ENCODE measurements at places on chromosomes 1 and 21. TPM values are rescaled to one million over a fixed set of nuclear protein-coding genes. Genes with fewer than 3 reads are reported as not detected.

- peak; percentile 63 for DNase-seq
These were observed 25.3 kb upstream of the SDC3 start for GRCh38 chr1:30933874-30934252.

- peak; percentile 76 for DNase-seq
These were observed 142.3 kb upstream of the EDN2 start for GRCh38 chr1:41626616-41627375.

DNA sequence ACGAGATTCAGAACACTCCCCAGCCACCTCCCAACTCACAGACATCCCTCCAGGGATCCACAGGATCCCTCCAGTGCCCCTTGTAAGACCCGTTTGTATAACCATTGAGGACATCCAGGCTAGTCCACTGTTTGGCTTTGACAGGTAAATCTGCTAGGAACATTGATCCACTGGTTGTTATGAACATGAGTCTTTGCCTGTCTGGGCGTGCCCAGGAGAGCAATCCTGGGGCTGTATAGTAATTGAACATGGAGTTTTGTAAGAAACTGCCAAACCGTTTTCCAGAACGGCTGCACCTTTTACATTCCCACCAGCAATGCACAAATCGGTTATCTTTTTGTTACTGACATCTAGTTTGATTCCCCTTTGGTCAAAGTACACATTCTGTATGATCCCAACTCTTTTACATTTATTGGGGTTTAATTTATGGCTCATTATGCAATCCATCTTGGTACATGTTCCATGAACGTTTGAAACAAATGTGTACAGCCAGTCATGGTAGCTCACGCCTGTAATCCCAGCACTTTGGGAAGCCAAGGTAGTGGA lies 88.7 kb downstream of the WDR4 start:
- DNase-seq, result no peak

GRCh38 chr1:14980621-14981218 lies 172.8 kb upstream of the TMEM51 start:
- peak; percentile 53 for DNase-seq

GRCh38 chr1:49199564-49199963 lies 422.9 kb upstream of the BEND5 start:
- no peak for DNase-seq

GRCh38 chr1:72000809-72001208 lies 281.5 kb downstream of the NEGR1 start:
- no peak for DNase-seq

GRCh38 chr1:178541379-178541778 lies 28.5 kb downstream of the TEX35 start:
- no peak for DNase-seq

- peak; percentile 83 for DNase-seq
These were observed 14.0 kb upstream of the TBX15 start for GRCh38 chr1:119002028-119002686.

DNA sequence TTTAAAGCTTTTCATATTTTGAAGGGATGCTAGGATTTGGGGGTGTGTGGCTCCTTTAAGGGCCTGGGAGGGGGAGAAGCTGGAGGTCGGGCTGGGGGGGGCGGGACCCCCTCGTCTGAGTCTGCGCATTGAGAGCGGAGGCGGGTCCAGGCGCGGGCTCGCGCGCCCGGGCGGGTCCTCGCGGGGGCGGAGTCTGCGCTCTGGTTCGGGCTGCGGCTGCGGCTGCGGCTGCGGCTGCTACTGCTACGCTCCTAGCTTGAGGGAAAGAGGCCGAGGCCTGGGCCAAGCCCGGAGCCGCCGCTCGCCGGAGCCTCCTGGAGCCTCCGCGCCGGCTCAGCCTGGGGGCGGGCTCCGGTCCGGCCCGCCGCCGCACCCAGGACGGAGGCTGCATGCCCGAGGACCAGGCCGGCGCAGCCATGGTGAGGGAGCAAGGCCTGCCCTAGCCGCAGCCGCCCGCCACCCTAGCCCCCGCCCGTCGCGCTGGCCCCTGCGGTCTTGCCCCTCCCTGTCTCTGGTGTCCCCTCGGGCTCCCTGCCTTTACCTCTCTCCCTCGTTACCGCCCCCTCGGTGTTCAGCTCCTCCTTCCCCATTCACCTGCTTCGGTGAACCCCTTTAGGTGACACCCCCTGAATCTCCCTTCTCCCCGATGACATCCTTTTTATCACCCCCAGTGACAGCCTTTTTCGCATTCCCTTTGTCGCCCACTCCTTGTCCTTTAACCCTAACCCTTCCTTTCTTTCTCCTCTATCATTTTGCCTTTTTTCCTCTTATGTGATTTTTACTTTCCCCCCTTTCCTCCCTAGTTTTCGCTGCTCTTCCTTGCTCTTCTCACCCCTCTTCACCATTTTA lies at the start of gene ZYG11B:
Gene ZYG11B, plus strand, starts transcription at position 189 of the 849 bp plus-strand sequence. Its CDS starts 201 bp downstream, at position 390.
- DNase-seq, result peak; percentile 87

DNA sequence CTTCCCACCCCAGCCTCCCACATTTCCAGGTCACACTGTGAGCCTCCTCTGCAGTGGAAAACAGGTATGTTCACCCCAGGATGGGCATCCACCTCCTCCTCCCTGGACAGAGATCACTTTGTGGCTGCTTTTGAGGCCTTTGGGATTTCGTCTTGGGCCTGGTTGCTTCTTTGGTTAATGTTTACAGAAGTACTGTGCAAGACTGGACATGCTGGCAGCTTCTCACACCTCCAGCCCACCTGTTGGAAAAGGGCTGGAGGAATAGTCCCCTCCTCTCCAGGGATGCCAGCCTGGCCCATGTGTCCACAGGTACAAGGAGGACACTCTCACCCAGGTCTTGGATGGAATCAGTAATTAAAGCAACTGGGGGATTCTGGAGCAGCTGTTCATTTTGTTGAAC lies 56.1 kb downstream of the KAZN start:
- DNase-seq, result no peak

GRCh38 chr1:101732261-101732660 lies 264.5 kb downstream of the OLFM3 start:
- DNase-seq, result no peak

- DNase-seq, result no peak
These were observed 2.5 kb downstream of the FCRL4 start for GRCh38 chr1:157595356-157595755.

DNA sequence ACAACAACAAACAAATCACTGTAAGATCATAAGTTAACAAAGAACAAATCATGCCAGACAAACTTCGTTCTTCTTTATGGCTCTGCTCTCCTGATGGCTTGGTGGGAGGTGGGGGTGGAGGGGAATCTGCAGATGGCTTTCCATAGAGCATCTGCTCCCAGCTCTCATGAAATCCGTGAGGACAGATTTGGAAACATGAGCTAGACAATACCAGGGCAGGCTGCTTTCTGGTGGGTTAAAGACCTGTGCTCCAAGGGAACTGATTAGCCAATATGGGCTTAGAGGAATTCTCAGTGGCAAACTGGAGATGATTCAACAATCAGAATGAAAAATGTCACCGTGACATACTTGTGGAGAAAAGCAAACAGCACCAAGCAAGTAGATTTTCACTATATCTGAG lies 69.4 kb upstream of the TLR5 start:
- no peak for DNase-seq

DNA sequence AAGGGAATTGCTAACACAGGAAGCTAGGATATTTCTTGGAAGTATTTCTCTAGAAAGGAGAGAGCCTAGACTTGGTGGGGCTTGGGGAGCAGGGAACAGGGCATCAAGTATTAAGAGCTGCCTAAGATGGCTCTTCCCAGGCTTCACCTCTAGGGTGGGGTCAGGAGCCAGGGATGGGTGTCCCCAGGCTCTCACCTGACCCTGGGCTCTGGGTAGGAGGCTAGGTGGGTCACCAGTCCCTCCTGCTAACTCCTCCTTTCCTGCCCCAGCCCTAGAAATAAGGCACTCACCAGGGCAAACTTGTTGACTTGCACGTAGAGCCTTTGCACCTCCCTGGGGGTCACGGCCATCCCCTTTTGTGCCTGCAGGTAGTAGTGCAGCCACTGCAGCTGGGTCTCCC lies 15.0 kb downstream of the ETNK2 start:
- DNase-seq, result no peak

DNA sequence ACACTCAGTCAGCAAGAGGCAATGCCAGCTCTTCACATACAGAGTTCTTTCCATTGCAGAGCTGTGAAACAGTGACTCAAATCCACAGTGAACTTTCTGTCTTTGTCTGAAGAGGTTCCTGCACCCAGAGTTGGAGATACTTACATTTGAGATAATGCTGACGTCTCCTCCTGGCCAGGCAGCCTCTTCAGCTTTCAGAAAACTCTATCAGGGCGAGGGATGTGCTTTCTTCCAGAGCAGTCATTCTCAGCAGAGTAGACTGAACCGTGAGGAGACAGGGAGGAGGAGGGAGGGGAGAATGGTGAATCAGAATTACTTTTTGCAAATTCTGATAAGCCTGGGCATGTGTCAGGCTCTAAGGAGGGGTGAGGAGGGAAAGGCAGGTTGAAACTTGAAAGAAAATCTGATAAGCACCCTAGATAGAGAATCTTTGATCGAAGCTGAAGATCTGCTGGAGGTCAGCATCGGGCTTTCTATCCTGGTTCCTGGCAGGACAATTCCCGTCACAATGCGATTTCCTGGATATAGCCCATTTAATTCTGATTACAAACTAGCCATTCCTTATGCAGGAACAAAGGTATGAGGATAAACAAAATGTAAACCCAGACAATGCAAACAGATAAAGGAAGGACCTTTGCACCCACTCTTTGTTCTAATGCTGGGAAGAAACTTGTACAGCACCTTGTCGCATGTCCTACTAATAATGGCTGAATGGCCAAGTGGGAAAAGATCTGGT lies 18.9 kb upstream of the NID1 start:
- no peak for DNase-seq

- DNase-seq, result no peak
These were observed 20.7 kb upstream of the MX1 start for GRCh38 chr21:41405321-41405720.

- DNase-seq, result peak; percentile 75
These were observed 262.1 kb downstream of the PTPRU start for GRCh38 chr1:29498126-29499103.

- no peak for DNase-seq
These were observed 595 bp downstream of the CRYBG2 start for GRCh38 chr1:26353210-26353859.

GRCh38 chr1:203099805-203100515 lies 14.1 kb upstream of the MYOG start:
- no peak for DNase-seq

- DNase-seq, result no peak
These were observed 804.4 kb downstream of the BRINP3 start for GRCh38 chr1:189673217-189673616.

- no peak for DNase-seq
These were observed 17.0 kb downstream of the ATP5PO start for GRCh38 chr21:33898586-33898985.

DNA sequence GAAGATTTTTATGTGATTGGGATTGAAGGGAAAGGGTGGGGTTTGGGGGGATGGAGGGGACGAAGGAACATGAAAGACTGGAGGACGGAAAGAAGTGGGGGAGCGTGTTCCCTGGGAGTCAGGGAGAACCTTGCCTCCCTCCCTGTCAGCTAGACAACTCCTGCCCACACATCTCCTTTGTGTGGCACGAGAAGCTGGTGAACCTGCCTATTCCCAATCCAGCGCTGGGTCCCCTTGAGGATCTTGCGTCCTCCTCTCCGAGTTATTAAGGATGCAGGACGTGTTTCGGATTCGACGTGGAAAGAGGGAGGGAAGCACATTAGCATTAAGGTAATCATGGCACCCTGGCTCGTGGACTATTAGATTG lies 1.4 kb downstream of the LRRC7 start:
- no peak for DNase-seq

DNA sequence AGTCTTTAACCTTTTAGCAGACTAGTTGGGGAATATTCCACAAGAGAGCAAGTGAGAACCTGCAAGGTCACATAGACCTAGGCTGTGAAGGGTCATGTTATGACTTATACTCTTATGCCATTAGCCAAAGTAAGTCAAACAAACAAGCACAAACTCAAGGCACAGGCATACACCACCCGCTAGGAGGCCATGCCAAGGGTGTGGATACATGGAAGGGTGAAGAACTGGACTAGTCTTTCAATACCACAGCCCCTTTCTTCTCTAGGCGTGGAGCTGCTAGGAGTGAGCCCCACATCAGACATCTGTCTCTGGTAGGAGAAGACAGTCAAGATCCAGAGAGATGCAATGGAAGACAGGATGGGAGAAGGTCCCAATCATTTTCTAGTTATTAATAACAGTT lies 68.6 kb downstream of the BACH1 start:
- DNase-seq, result no peak

DNA sequence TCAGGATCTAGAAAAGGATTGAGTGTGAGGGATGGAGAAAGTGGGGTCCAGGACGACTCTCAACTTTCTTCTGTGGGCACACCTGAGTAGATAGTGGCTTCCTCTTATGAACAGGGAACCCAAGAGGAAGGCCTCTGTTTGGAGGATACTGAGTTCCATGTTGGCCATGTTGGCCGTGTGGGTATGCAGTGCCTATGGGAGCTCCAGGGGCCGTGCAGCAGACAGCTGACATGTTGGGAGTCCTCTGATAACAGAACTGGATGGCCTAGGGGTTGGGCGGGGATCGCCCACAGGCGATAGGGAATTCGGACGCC lies 43.0 kb downstream of the TMEM53 start:
- DNase-seq, result no peak

GRCh38 chr1:7387053-7387927 lies 383.8 kb upstream of the VAMP3 start:
- no peak for DNase-seq

DNA sequence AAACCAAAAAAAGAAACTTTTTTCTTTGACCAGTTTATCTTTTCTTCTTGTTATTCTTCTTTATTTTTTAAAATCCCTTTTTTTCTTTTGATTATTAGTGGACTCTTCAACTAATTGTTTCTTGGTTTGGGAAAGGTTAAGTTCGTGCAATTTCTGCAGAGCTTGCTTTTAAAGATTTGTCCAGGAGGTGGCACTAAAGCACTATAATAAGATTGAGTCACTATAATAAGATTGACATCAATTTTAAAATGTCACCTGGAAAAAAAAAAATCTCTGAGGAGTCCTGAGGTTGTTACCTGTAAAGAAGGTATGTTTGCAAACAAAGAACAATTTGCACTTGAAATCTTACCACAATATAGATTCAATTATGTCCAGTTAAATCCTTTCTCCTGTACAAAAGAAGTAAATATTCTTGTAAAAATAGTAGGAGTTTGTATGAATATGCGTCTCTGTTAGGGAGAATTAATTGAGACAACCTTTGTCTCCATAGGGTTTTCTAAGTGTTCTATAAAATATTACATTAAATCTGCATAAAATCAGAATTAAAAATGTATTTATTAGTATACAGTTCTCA lies 166.7 kb downstream of the ADGRL4 start:
- DNase-seq, result peak; percentile 47

GRCh38 chr1:21568006-21568746 lies 59.0 kb downstream of the ALPL start:
- peak; percentile 78 for DNase-seq

A3GALT2 gene
- total RNA-seq, result not detected

CLDN19 gene
- not detected for total RNA-seq

WNT2B gene
- under 0.01 TPM for total RNA-seq

RAP1GAP gene
- 0.96 TPM for total RNA-seq

FCRL4 gene
- total RNA-seq, result not detected

VHLL gene
- total RNA-seq, result not detected

IRF2BP2 gene
- total RNA-seq, result 41.6 TPM

TP73 gene
- not detected for total RNA-seq
